ENCODE measurements at places on chromosomes 7 and 10.

DNA sequence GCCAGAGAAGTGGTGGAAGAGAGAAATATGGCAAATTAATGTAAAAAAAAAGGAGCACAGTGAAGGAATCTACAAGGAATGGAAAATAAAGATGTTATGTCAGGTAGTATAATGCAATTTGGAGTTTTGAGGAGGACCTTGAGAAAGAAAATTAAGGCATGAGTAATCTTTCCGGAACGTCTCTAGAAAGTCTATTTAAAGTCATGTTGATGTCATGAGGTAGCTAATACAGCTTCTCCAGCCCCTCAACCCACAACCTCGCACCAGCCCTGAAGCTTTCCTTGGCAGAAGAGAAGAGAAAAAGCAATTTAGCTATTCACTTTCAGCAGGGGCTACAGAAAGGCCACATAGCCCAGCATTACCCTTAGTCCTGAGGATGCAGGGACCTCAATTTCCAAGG, 22.5 kb downstream of the TRDMT1 start:
- DNase-seq, result no peak

DNA sequence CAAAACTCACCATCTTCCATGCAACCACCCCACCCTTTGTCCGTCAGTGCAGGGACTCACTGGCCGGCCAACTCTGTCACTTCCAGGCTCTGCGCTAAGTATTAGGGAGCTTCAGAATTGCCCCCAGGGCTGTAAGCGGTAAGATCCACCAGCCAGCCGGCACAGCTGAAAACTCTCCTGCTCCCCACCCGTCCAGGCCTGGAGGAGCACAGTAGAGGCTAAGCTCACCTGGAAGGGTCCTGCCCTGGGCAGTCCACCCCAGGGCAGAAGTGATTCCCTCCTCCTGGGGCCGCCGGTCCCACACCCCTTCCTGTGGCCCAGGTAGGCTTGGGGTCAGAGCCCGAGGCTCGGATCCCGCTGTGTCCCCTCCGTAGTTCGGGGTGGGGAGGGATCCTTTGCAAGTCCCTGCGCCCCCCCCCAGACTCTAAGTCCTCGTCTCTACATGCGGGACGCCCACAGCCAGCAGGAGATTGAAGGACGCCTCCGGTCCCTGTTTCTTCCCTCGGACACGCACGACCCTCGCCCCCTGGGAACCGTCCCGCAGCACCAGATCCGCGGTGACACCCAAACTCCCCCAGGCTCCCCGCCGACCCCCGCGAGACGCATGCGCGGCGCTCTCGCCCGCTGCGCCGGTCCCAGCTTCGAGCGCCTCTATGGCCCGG, 138.9 kb downstream of the ARHGAP22 start:
- DNase-seq, result no peak

DNA sequence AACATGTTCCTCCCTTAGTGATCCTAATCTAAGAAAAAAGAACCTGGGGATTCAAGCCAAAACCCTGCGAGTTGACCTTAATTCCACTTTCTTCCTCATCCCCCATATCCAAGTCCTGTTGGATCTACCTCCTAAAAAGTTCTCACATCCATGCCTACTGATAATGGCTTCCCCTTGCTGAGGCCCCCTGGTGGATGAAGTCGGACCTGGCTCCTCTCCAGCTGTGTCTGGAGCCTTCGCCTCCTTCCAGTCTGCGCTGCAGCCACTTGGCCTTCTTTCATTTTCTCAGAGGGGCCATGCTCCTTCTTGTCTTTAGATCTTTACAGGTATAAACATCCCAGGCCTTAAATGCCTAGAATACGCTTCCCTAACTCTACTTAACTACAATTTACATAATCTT, 8.1 kb downstream of the PDE1C start:
- DNase-seq, result no peak

- no peak for DNase-seq
Measured at GRCh38 chr7:114662002-114662677, 247.5 kb downstream of the FOXP2 start.

DNA sequence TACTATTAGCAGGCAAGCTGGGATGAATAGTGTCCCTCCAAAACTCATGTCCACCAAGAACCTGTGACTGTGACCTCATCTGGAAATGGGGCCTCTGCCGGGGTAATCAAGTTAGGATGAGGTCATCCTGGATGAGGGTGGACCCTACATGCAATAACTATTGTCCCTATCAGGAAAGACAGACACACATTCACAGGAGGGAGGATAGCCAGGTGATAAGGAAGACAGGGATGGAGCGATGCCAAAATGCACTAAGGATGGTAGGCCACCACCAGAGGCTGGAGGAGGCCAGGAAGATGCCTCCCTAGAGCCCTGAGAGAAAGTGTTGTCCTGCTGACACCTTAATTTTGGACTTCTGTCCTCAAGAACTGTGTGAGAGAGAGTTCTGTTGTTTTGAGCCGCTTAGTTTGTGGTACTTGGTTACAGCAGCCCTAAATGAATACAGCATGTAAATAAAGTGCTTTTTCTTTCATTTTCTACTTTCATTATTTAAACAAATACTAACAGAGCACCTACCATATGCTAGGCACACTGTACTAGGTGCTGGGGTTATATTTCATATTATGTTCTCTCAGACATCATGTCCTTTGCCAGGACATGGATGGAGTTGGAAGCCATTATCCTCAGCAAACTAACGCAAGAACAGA, 111.9 kb downstream of the USP6NL start:
- no peak for DNase-seq

GRCh38 chr10:106615081-106615480, 549.4 kb downstream of the SORCS1 start:
- no peak for DNase-seq

DNA sequence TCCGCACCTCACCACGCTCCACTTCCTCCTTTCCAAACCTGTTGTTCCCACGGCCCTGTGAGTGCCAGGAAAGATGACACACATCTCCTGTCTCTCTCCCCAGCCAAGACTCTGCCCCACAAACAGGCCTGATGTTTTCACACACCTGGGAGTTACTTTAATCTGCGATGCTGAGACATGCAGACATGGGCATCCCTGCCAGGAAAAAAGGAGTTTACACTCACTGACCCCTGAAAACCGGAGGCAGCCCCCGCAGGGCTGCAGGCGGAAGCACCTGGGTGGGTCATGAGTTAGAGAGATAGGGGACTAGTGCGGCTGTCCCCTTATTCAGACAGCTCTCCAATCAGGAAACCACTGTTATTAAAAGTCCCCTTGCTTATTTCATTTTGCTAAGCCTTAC, 106.4 kb upstream of the CARD11 start:
- peak; percentile 53 for DNase-seq

DNA sequence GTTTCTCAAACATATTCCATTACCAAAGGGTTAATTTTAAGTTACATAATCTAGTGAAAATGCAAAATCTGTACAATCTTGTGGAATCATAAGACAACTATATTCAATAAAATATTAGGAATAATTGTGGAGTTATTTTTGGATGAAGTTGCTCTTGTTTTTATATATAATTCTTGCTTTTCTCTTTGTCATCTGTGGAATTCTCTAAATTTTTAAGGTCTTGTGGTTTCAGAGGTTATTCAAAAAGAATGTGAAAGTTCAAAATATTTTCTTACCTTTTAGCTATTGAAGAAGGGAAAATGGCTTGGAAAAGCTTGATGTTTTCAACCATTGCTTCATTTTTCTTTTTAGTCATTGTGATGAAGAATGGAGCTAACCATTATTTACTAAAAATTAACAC, 552.1 kb downstream of the TFEC start:
- DNase-seq, result no peak

- DNase-seq, result no peak
Measured at GRCh38 chr7:147513451-147513850, 1077.1 kb upstream of the C7orf33 start.

DNA sequence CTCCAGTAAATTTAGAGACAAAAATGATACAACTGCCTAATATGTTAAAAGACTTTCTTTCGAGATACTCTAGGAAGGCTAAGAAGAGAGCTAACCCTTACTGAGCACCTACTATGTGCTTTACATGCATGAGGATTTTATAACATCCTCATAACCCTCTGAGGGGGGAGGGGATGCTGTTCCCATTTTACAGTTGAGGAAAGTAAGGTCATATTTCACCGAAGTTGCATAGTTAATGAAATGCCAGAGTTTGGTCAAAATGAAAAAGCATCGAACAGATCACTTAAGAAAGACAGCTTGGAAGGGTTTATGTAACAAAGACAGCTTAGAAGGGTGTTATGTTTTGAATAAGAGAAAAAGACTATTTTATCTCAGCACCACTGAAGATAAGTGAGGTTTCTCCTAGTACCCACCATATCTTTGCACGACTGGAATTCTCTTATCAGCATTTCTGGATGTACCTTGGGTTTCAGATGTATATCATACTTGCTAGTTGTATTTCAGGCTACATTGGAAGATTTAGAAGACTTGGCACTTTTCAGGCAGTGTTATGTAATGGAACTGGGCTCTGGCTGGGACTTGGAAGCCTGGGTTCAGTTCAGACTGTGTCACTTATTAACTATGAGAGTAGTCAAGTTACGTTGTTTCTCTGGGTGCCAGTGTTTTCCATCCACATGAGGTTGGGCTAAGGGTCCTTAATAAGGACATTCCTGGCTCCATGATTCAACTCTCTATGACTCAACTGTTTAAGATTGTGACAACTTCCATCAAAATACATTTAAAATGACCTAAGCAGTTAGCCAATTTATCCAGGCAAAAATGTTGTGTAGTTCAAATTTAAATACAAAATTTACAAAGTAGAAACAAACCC, 6.0 kb downstream of the RHOBTB1 start:
- DNase-seq, result no peak

DNA sequence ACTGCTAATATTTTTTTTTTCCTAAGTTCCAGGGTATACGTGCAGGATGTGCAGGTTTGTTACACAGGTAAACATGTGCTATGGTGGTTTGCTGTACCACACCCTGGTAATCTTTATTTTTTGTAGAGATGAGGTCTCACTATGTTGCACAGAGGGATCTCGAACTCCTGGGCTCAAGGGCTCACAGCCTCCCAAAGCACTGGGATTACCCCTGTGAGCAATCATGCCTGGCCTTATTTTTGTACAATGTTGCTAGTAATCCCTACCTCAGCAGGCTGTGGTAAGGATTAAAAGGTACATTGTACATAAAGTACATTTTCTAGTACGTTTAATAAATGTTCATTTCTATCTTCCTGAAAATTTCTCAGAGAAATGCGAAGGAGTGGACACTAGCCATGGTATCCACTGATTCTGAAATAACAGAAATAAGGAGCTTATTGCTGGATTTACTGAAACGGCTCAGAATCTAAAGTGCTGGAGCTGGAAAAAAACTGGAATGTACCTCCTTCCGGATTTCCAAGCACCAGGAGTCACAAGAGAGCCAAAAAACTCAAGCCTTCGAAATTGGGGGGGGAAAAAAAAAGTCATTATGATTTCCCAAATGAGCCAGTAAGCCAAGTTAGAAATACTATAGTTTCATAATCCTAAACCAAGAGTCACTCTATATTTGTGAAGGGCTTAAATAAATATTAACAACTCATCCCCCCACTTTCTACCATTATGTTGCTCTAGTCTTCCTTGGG, 69.6 kb downstream of the NT5C2 start:
- no peak for DNase-seq

- no peak for DNase-seq
Measured at GRCh38 chr7:16815001-16815400, 10.2 kb upstream of the AGR2 start.

DNA sequence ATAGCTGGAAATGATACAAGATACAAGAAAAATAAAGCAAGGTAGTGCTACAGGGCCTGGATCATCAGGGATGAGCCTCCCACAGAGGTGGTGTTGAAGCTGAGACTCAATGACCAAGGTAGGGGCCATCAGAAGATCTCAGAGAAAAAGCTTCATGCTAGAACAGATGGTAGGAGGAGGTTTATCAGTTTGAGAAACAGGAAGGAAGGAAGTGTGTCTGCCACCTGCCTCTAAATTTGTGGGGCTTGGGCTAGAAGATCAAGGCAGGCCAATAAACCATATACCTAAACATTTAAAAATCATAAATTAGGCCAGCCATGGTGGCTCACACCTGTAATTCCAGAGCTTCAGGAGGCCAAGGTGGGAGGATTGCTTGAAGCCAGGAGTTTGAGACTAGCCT, 410.8 kb upstream of the PRKCQ start:
- no peak for DNase-seq

GRCh38 chr7:26853788-26854393, 10.5 kb downstream of the SKAP2 start:
- peak; percentile 62 for DNase-seq

DNA sequence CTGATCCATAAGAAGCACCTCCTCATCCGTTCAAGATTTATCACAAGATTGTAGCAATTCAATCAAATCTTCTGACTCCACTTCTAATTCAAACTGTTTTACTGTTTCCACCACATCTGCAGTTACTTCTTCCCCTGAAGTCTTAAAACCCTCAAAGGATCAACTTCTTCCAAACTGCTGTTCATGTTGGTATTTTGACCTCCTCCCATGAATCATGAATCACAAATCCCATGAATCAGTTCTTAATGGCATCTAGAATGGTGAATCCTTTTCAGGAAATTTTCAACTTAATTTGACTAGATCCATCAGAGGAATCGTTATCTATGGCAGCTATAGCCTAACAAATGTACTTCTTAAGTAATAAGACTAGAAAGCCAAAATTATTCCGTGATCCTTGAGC, 122.3 kb downstream of the IMMP2L start:
- DNase-seq, result no peak

DNA sequence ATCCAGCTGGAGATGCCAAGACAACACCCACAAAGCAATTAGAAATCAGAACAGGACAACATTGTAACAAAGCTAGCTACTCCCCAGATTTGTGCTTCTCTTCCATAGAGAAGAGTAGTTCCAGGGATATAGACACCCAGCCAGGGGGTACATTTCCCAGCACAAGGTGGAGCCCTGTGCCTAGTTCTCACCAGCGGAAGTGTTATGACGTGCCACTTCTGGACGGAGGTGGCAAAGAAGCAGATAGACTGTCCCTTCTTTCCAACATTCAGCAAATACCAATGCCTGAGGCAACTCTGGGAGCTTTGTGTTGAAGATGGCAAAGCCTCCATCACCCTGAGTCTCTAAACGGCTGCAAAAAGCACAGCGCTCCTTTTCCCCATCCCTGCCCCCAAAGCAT, 23.4 kb upstream of the GSAP start:
- no peak for DNase-seq

GRCh38 chr7:7766671-7767070, 48.3 kb upstream of the RPA3 start:
- DNase-seq, result no peak

- DNase-seq, result no peak
Measured at GRCh38 chr7:121385056-121385799, 10.9 kb downstream of the FAM3C start.

GRCh38 chr10:66483966-66484365, 441.9 kb upstream of the LRRTM3 start:
- DNase-seq, result no peak

- no peak for DNase-seq
Measured at GRCh38 chr7:47812429-47813136, 135.7 kb downstream of the PKD1L1 start.

DNA sequence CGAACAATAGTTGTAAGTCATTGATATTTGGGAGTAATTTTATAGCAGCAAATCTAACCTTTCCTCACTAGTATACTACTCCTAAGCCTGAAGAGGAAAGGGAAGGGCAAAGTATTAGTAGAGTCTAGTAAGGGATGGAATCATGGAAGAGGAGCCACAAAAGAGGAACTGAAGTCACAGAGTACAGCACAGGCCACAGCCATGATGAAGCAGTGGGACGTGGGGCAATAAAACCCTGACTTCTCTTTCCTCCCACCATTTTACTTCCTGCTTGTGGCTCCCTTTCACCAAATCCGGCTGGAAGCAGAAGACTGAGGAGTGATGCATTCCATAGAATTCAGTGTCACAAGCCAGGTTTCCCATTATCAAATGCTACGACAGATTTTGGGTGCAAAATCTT, 58.7 kb downstream of the CABCOCO1 start:
- DNase-seq, result no peak

Data from B cell (primary cell).